Activated naive CD8-positive, alpha-beta T cell treated with anti-CD3 and anti-CD28 coated beads, Interleukin-2, amount 10 ng/mL, durations not matched to agents 7 days and 5 days (primary cell): ENCODE measurements at places on chromosomes 2 and 18. TPM values are rescaled to one million over a fixed set of nuclear protein-coding genes. Genes with fewer than 3 reads are reported as not detected.

Gene PDE1A
- total RNA-seq = not detected

Gene PROKR1
- not detected for total RNA-seq

Gene CNOT9
- total RNA-seq = 75.0 TPM

Gene NRP2
- 2.9 TPM for total RNA-seq

Gene TXNDC2
- total RNA-seq = not detected

Gene G6PC2
- not detected for total RNA-seq

Gene TEX44
- total RNA-seq = not detected

Gene ITGB6
- total RNA-seq = not detected

Gene RASGRP3
- 7.5 TPM for total RNA-seq

Gene MATN3
- not detected for total RNA-seq

Gene SPATA3
- total RNA-seq = not detected

Gene FEV
- not detected for total RNA-seq

Gene UGT1A3
- not detected for total RNA-seq

Gene THAP4
- total RNA-seq = 35.0 TPM

Gene SLC14A1
- 3.5 TPM for total RNA-seq

Gene RAB17
- total RNA-seq = not detected

Gene IDH1
- 30.0 TPM for total RNA-seq

Gene ALPP
- total RNA-seq = not detected

Gene C2orf80
- not detected for total RNA-seq

Gene CCDC141
- total RNA-seq = 15.0 TPM

Gene SLC38A11
- not detected for total RNA-seq

Gene NT5C1B
- not detected for total RNA-seq

Gene DYNAP
- total RNA-seq = not detected

Gene IL1RN
- 4.0 TPM for total RNA-seq

Gene DUSP28
- 12.3 TPM for total RNA-seq

Gene ANTXR1
- total RNA-seq = 0.09 TPM

Gene MEX3C
- 60.7 TPM for total RNA-seq

Gene TRPM8
- not detected for total RNA-seq

Gene SH2D6
- total RNA-seq = 1.4 TPM

Gene HES6
- 7.1 TPM for total RNA-seq

Gene XDH
- not detected for total RNA-seq
